ENCODE measurements at places on chromosomes 4 and X.

GRCh38 chrX:130826249-130826648, 76.8 kb downstream of the ENOX2 start:
- no peak for DNase-seq

DNA sequence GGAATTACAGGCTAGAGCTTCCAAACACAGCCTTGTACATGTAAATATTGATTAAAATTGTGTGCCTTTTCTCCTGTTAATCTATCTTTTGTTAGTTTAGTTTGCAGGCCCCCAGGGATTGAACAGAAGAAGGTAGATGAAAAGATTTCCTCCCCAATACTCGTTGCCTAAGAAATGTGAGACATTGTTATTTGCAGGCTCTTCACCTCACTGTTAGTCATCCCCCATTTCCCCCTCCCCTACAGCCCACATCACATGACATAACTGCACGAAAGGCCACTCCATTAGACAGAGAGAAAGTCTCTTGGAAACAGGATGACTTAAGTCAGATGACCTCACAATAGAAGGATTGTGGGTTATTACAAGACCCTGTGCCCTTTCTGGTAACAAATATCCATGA, 13.3 kb upstream of the MID1 start:
- no peak for DNase-seq

DNA sequence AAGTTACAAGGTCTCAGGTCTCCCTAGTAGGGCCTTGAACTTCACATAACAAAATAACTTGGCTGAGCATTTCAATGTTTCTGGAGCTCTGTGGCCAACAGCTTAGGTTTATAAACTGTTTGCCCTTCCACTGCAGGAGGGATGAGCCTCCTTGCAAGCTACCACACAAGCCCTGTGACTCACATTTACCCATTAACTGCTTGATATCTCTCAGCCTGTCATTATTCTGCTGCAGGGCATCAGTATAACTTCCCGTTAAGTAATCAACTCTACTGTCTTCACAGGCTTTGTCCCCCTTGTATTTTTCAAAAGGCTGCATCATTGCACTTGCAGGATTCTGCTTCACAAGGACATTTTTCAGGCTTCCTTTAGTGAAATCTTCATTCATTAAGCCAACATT, 151.7 kb upstream of the CXCL13 start:
- DNase-seq, result no peak

GRCh38 chrX:114519524-114519923, 64.4 kb upstream of the HTR2C start:
- DNase-seq, result no peak

DNA sequence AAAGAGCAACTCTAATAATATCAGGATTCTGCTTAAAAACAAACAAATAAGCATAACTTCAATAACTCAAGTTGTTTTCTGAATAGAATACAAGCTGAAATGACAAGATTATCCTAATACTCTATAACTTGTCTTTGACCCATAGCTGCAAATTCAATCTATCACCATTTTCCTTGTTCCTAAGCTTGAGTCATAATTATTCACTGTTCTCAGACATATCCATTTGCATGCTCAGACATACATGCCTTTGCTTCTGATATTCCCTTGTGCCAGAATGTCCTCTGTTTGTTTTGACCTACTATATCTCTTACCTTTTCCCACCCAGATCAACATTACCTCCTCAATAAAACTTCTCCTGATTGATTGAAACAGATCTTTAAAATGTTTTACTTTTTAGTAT, 109.7 kb downstream of the SNCA start:
- DNase-seq, result no peak

- DNase-seq, result no peak
These were observed 55.7 kb upstream of the CLDN34 start for GRCh38 chrX:9911487-9911886.

- no peak for DNase-seq
These were observed 1956.2 kb upstream of the AGA start for GRCh38 chr4:179398414-179398813.
